ENCODE measurements at places on chromosomes 11 and 22. TPM values are rescaled to one million over a fixed set of nuclear protein-coding genes. Genes with fewer than 3 reads are reported as not detected.

- DNase-seq, result peak; percentile 63
These were observed 2.3 kb downstream of the ADORA2A start for GRCh38 chr22:24429411-24430365.

DNA sequence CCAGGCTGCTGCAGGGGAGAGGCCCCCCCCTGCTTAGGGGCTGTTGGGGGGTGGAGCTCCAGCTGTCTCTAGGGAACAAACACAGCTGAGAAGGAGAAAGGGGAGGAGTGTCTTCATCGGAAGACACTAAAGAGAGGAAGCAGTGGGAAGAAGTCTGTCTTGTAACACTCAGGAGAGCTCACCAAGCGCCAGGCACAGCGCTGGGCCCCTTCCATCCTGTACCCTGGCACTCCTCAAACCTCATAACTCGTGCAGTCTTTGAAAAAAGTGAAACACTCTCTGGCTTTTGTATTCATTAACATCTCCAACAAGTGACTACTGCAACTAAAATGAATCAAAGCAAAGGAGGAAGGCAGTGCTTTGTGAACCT lies 67.4 kb upstream of the PRDM11 start:
- DNase-seq, result no peak

DNA sequence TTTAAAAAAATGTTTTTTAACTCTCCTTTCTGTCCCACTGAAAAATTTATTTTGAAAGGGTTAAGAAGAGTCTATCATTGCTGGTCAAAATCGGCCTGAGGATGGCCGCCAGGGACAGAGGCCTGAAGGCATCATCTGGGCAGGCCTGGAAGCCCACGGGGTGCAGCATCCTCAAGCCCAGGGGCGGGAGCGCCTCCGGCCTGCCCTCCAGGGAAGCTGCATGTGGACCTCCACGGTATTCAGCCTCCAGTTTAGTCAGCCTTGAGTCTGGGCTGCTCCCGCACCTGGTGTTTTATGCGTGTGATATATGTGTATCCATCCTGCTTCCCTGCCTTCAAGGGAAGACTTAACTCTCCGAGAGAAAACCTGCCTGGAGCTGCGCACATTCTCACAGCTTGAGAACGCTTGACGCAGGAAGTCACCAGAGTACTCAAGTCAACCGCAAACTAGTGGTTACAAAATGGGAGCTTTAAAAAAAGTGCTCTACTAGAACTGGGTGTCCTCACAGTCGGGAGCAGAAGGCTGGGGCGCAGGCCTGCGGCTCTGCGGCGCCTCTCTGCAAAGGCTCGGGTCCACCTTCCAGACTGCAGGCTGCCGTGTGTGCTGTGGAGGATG lies 13.6 kb upstream of the BID start:
- no peak for DNase-seq

- DNase-seq, result peak; percentile 93
These were observed 38.0 kb downstream of the TMEM45B start for GRCh38 chr11:129853518-129854231.

GRCh38 chr11:110148775-110149744 lies 55.9 kb downstream of the ZC3H12C start:
- no peak for DNase-seq

DNA sequence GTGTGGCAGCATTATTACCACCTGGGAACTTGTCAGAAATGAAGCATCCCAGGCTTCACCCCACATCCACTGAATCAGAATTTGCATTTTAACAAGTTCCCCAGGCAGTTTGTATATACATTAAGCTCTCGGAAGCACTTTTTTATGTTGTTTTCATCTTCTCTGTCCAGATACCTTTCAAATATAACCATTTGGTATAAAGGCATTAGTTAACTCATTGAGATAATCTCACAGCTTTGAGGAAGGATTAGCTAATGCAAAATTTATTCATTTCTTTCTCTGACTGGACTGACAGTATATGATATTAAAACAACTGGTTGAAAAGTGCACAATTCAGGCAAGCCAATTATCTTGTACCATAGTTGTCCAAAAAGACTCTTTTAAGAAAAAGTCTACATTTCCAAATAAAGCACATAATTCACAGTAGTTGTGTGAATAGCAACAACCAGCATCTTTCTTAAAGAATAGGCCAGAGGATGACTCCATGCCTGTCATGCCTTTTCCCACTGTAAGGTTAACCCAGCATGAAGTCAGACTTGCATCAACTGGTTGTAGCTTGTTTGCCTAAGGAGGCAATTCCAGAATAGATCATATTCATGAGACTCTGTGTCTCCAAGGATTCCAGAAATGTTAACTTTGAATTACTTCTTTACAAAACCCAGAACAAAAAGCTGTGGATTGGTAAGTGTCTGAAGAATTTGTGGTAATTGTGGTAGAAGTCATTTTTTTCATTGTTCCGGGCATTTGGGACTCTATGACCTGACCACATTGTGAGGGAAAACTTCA lies 254.3 kb upstream of the SESN3 start:
- no peak for DNase-seq

The ACO2 gene
- 100 TPM for total RNA-seq

DNA sequence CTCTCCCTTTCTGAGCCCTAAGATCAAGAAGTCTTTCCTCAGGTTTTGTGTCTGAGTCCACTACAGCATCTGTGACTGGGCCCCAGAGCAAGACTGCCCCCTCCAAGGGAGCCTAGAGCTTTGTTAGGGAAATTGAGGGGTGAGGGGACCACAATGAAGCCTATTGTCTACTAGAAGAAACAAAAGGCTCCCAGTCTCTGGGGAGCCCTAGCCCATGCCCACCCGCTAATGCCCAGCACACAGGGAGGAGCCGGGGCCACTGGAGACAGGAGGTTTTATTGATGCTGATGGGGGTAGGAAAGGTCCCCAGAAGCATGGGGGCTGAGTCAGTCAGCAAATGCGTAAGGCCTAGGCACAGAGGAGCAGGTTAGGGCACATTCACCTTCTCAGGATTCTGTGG lies 14.0 kb downstream of the RHOG start:
- no peak for DNase-seq

GRCh38 chr11:125935618-125936199 lies 10.1 kb upstream of the VSIG10L2 start:
- DNase-seq, result no peak

DNA sequence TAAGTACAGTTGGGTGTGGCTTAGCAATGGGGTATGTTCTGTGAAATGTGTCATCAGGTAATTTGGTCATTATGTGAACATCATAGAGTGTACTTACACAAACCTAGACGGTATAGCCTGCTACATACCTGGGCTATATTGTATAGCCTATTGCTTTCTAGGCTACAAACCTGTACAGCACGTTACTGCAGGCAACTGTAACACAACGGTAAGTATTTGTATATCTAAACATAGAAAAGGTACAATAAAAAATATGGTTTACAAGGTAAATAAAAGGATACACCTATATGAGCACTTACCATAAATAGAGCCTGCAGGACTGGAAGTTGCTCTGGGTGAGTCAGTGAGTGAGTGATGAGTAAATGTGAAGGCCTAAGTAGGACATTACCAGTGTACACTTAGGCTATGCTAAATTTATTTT lies 73.1 kb upstream of the GDPD4 start:
- DNase-seq, result peak; percentile 6

DNA sequence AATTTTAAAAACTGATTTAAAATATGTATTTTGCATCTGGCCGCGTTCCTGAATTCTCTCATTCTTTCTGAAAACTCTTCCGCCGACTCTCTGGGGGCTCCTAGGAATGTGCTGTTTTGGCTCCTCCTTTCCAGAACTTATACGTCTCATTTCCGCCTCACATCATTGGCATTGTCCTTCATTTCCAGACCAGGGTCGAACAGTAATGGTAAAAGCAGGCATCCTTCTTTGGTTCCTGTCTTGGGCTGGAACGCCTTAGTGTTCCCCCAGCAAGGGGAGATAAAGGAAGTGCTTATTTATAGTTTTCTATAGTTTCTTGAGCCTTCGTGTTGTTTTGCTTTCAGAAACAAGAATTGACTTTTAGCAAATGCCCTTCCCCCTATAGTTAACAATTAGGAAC lies 10.9 kb upstream of the TNNT3 start:
- DNase-seq, result no peak

DNA sequence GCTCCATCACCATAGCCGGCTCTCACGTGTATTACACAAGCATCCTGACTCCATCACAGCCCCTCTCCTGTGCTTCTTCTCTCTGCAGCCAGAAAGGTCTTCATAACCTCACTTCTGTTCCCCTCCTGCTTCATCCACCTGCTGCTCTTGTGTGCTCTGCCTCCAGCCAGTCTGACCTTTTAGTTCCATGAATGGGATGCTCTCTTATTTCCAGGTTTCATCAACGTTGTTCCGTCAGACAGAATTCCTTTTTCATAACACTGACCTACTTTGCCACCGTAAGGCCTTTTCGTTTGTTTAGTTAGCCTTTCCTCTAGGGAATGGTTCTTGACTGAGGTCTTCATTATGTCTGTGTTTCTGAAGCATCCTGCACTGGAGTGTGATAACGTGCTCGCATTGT lies 18.8 kb downstream of the GRAMD1B start:
- DNase-seq, result no peak

- DNase-seq, result no peak
These were observed 25.8 kb upstream of the DAGLA start for GRCh38 chr11:61654397-61654829.

The ADORA2A gene
- total RNA-seq, result 2.1 TPM

DNA sequence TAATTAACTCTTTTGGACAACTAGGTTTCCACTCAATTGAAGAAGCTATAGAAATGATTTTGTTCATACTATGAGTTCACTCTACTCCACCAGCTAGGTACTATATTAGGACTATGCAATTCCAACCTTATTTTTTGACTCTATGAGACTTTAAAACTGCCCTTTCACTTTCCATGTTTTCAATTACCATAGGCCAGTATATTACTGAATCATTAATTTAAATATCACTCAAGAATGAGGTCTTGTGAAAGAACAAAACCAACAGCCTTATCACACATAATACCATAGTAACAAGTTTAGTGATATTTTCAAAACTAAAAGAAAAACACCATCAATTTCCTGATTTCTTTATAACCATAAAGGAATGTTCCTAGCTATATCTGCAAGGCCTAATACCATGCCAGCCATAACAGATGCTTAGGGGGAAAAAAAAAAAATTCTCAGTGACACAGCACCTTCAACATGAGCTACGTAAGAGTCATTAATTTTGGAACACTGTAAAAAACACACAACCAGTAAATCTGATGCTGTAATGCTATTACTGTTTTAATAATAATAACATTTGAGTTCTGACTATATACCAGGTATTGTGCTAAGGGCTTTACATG lies 6.1 kb downstream of the DCUN1D5 start:
- no peak for DNase-seq

DNA sequence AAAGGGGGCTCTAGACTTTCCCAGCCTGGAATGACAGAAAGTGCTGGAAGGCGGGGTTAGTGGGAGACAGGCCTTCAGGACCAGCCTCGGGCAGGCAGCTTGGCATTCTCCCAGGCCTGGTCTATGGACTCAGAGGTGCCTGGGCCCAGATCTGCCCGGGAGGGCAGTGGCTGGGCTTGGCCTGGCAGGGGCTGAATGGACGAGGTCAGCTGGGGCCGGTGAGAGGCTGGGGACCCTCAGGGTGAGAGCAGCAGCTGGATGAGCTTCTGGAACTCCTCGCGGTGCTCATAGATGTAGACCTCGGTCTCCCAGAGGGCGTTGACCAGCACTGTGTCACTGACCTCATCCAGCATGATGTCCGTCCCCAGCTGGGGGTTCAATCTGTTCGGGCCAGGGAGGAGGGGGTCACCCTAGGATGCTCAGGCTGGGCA lies 1.5 kb upstream of the BAIAP2L2 start:
- no peak for DNase-seq

DNA sequence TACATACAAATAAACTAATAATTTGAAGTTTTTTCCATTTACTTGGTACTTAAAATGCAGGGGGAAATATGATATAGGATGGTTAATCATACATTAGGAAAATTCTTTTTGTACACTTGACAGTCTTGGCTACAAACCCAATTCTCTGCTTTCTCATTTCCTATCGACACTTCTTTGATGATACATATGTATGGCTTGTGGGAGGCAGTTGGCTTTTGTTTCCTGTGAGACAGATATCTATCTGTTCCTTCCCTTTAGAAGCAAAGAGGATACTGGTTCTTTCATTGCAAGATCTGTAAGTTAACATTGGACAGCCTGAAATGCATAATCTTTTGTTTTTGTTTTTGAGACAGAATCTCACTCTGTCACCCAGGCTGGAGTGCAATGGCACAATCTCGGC lies 47.9 kb upstream of the ADORA2A start:
- no peak for DNase-seq

- no peak for DNase-seq
These were observed 4.2 kb upstream of the RAC2 start for GRCh38 chr22:37248251-37248650.

The KCTD14 gene
- total RNA-seq, result 3.6 TPM

DNA sequence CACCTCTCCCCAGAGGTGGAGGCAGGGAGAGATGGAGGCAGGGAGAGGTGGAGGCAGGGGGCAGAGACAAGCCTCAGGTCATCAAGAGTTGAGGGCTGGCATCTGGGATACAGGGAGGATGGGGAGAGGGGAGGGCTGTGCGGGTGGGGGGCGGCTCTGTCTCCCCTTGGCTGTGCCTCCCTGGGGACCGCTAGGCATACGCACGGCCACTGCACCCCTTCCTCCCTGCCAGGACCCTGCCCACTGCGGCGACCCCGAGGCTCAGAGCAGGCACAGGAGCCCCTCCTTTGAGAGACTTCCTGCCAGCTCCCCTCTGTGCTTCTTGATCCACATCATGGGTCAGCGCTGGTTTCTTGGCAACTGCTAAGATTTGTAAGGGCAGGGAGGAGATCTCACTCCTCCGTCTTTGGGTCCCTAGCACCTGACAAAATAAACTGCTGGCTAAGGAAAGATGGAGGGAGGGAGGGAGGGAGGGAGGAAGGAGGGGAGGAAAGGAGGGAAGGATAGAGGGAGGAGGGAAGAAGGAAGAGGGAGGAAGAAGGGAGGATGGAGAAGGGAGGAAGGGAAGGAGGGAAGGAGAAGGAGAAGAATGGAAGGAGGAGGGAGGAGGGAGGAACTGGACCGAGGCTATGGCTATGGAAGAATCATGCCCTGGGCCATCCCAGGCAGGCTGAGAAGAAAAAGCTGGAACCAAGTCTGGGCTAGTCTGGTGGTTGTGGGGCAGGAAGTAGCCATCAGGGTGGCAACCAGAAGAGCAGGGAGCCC lies 18.5 kb downstream of the PRR33 start:
- DNase-seq, result no peak

The CASP4 gene
- total RNA-seq, result 49.8 TPM

- DNase-seq, result no peak
These were observed 59.2 kb upstream of the KIRREL3 start for GRCh38 chr11:127059750-127060149.

DNA sequence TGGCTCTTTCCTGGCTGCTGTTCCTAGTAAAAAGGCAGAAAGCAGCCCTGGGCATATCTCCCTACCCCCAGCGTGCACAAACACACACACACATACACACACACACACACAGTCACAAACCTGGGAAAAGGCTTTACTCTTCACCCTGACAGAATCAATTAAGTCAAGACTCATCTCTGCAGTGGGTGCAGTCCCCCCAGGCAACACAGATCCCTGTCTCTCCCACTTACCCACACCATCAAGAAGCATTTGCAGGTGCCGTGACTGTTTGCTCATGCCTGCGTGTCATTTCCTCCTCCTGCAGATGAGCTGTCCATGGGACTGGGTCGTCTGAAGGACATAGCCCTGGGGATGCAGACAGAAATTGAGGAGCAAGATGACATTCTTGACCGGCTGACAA lies 28.6 kb downstream of the SNAP29 start:
- DNase-seq, result no peak

The PANX2 gene
- 7.5 TPM for total RNA-seq

- no peak for DNase-seq
These were observed 1.4 kb downstream of the ARVCF start for GRCh38 chr22:20015187-20015625.

The GRAMD1B gene
- 4.5 TPM for total RNA-seq

- DNase-seq, result no peak
These were observed at the start of gene MMP13 for GRCh38 chr11:102955624-102956023. Gene MMP13 (minus strand): TSS chr11:102955732. CDS start chr11:102955705, 27 bp downstream.
